Stimulated activated CD8-positive, alpha-beta memory T cell treated with anti-CD3 and anti-CD28 coated beads, Interleukin-15, amount 100 ng/mL, for 4 hours (primary cell): ENCODE measurements at places on chromosomes 7 and 10.

DNA sequence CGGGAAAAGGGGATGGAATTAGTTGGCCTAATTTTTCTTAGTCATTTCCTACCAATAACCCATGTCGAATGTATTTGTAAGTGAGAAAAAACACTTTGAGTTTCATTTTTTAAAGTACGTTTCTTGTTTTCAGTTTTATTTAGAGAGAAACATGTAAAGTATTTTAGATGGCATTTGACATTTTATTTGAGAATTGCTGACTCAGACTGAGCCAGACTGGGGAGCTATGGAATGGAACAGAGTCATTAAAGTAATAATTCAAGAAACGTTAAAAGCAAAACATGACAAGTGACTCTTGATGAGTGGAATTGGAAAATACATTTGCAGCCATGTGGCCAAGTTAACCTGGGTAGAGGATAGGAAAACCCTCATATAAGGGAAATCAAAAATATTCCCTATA is 286.1 kb upstream of the NPSR1 start:
- DNase-seq: no peak

- no peak for DNase-seq
Observed at GRCh38 chr10:110861476-110861875, 10.3 kb upstream of the PDCD4 start.

DNA sequence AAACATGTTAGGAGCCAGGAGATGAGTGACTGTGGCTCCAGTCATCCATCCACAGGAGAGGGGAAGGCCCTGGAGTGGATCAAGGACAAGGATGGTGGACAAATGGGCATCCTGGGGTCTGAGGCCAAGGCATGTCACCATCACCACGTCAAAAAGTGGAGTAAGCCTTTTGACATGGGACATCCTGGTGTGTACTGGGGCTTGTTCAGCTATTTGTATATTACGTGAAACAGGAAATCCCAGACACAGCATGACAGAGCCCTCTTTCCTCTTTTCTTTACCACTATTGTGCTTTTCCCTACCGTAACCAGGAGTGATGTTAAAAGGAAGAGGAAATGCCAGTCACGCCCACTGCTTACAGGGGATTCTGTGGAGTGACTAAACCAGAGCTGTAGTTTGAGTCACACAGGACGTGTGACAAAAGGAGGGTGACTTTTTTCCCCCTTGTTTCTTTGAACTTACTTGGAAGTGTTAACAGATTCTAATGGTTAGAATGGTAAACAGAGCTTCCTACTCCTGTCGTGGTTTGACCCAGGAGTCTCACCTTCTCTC is 15.4 kb downstream of the ACSL5 start:
- DNase-seq: peak; percentile 43

GRCh38 chr7:4745971-4746919 is 29.2 kb upstream of the AP5Z1 start:
- no peak for DNase-seq

- DNase-seq: no peak
Observed at GRCh38 chr10:69645296-69646184, 15.5 kb downstream of the FAM241B start.

DNA sequence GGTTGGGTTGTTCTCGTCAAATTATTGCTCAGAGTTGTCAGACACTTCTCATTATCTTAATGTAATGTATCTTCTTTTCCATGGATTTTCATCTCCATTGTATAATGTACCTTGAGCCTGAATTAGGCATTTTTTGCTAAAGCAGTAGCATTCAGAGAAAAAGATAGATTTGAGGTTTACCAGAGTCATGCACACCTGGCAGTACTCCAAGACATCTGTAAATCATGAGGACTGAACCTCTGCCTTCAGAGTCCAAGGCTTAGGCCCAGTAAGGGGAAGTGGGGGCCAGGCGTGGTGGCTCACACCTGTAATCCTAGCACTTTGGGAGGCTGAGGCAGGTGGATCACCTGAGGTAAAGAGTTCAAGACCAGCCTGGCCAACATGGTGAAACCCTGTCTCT is 624.3 kb upstream of the MBL2 start:
- no peak for DNase-seq

DNA sequence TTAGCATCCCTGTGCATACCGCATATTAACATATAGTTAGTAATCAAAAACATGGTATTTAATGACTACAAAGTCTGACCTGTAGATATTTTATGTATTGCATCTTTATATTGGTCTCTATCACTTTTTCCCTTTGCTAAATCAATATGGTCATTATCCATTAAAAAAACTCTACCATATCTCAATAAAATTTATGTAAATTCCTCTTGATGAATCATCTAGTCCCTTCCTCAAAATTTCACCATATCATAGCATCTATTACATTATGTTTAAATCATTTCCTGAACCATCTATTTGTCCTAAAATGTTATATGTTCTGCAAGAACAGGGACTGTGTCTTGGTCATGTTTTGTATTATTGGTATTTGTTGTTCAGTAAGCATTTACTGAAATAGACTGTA is 7.7 kb upstream of the ING3 start:
- no peak for DNase-seq

GRCh38 chr10:69409176-69409495 is 7.6 kb downstream of the TACR2 start:
- no peak for DNase-seq

DNA sequence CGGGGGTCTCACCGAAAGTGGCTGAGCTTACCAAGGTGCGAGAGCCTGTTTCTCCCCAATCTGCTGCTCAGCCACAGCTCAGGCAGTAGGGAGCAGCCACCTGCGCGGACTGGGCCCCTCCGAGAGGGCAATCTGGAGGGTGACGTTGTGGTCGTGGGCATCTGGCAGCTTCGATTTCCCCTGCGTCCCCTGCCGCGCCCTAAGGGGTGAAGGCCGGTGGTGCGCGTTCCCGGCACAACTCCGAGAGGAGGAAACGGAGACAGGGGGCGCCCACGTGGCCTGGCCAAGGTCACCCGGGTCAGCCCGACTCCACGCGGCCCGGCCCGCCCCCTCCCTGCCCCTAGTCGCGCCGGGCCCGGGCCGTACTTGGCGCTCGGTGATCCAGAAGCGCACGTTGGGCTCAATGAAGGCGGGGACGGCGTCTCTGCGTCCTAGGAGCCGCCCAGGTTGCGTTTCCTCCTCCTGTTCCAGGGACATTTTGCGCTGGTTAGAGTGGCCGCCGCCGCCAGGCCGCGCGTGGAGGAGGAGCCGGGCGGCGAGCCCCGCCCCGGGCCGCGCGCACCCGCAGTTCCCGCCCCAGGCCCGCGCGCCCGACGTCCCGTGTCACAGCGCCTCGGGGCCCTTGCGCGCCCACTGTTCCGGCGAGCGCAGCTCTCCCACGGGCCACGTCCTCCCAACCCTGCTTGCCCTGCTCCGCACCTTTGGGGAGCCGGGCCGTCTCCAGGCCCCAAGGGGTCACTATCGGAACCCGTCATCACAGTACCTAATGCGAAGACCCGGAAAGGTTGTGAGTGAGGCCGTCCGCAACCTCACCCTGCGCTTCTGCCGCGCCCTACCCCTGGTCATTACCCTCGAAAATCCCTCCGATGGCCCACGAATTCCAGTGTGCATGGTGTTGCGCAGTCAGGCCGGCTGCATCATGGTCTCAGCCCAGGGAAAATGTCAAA is at the start of gene SFXN4:
Gene SFXN4, minus strand, starts transcription at position 544 of the 947 bp plus-strand sequence. Its CDS starts 67 bp downstream, at position 477.
- peak; percentile 47 for DNase-seq

GRCh38 chr7:122487131-122487530 is 182.6 kb upstream of the FEZF1 start:
- no peak for DNase-seq

DNA sequence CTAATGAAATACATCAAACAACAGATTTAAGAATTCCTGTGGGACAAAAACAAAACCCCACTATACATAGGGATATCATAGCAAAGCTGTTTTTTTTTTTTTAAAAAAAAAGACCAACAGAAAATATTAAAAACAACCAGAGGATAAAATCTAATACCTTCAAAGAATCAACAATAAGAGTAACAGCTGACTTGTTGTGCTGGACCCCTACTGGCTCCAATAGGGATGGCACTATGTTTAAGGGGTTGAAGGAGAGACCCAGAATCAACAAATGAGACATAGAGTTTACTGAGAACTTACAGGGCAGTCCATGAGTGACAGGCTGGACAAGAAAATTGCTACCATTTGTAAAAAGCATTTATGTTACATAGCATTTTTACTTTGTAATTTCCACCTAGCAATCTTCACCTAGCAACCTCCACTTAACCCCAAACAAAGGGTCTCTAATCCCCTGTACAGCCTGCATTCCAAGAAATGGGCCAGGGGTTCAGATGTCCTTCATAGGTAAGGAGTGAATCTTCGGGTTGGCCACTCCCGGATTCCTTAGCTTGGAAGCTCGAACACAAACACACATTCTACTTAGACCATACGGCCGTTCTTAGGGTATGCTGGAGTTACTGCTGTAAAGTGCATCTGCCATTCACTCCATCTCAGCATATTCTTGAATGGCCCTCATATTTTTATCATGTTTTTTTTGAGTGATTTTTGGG is 25.8 kb downstream of the ASZ1 start:
- no peak for DNase-seq

- DNase-seq: no peak
Observed at GRCh38 chr10:69328380-69328735, 50.1 kb downstream of the HK1 start.

- DNase-seq: no peak
Observed at GRCh38 chr7:135159359-135160085, 11.0 kb downstream of the CYREN start.

DNA sequence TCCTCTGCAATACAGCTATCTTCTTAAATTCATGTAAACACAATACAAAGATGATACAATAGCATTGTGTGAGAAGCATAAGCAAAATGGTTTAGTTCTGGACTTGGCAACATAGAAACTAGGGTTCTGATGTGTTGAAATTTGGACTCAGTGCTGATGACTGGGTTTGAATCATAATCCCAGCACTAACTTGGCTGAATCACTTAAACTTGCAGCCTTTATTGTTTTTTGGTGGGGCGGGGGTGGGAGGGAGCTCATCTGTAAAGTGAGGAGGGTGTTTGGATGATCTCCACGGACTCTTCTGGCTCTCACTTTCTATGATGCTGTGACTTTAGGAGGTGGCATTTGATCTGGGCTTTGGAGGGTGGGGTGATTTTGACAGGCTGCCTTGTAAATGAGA is 158.2 kb downstream of the WNT2 start:
- no peak for DNase-seq

DNA sequence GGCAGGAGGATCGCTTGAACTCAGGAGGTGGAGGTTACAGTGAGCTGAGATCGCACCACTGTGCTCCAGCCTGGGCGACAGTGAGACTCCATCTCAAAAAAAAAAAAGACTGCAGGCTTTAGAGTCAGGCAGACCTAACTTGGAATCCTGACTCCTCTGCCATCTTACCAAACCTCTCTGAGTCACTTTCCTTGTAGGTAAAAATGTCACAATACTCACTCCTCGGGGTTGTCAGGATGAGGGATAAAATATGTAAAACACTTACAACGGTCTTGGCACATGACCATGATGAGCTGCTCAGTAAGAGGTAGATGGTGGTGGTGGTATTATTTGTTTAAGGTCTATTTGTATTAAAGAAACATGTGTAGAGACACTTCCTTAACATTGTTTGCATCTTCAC is 154.1 kb upstream of the PDE1C start:
- DNase-seq: no peak

DNA sequence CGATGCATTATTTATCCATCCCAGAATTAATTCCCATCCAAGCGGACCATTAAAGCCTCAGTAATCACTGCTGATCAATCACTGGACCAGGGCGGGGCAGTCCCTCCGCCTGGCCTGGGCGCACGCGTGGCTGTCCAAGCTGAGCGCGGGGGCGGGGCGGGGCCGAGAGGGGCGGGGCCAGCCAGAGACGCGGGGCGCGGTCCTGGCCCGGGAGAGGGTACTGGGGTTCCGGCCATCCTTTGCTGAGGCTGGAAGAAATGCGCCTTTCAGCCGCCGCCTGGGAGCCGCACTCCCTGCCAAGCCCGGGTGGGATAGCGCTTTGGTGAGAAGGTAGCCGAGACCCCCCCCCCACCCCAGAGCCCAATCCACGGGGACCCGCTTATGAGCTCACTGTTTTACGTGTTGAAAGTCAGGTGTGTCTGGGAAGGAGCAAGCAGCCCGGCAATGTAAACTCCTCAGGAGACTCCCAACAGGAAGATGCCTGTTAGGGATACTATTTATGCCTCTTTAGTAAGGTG is at the start of gene ARHGAP22:
Gene ARHGAP22, minus strand, starts transcription at position 83 of the 518 bp plus-strand sequence. CDS start 277 bp downstream, outside the sequence.
- no peak for DNase-seq

DNA sequence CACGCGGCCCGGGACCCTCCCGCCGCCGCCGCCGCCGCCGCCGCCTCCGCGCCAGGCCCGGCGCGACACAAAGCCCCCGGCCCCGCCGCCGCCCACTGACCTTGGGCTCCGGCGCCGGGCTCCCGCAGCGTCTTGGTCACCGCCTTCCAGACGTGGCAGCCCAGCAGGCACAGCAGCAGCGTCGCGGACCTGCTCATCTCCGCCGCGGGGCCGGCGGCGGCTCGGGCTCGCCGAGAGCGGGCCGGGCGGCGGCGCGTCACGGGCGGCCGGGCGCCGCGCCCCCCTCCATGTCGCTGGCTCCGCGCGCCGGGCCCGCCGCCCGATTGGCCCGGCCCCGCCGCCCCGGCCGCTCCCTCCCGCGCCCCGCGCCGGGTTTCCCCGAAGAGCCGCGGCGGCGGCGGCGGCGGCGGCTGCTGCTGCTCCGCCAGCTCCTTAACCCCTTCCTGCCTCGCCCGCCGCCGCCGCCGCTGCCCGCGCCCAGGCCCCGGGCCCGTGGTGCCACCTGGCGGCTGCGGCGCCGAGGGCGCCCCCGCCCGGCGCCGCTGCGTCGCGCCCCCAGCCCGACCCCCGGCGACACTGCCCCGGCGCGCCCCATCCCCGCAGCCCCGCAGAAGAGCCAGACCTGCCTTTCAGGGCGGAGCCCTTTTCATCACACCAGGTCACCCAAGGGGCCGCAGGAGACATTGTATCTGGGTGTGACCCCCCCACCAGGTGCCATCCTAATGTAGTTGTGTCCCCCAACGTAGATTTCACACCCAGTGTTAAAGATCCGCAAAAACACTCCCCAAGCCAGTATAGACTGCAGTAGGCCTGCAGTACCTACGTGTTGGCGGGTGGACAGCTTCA is at the start of gene FAM171A1:
Gene FAM171A1, minus strand, starts transcription at position 434 of the 846 bp plus-strand sequence. Its CDS starts 237 bp downstream, at position 197.
- DNase-seq: peak; percentile 28

DNA sequence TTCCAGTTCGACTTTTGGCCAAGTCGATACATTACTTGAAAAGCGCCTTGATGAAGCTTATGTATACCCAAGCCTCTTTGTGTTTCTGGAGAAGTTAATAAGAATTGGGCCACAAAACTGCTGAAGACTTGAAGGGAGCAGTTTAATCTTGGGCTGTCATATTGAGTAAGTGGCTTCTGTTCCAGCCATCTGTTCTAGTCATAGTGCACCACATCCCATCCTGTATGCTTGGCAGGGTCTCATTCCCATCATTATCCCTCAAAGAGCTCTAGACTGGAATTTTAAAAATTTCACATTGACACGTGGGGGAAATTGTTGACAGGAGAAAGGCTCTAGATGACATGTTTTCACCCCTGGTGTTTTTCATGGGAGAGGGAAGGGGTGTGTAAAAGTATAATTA is 196.6 kb upstream of the PLPP4 start:
- no peak for DNase-seq

GRCh38 chr7:34952822-34953221 is 84.5 kb downstream of the DPY19L1 start:
- no peak for DNase-seq

GRCh38 chr10:92327445-92328433 is 36.8 kb downstream of the MARCHF5 start:
- no peak for DNase-seq

GRCh38 chr10:24973163-24973562 is 20.8 kb upstream of the PRTFDC1 start:
- no peak for DNase-seq
